NCI-H526 treated with DMSO at 0.1 percent for 48 hours (cell line): ENCODE measurements at places on chromosomes 16 and 17.

DNA sequence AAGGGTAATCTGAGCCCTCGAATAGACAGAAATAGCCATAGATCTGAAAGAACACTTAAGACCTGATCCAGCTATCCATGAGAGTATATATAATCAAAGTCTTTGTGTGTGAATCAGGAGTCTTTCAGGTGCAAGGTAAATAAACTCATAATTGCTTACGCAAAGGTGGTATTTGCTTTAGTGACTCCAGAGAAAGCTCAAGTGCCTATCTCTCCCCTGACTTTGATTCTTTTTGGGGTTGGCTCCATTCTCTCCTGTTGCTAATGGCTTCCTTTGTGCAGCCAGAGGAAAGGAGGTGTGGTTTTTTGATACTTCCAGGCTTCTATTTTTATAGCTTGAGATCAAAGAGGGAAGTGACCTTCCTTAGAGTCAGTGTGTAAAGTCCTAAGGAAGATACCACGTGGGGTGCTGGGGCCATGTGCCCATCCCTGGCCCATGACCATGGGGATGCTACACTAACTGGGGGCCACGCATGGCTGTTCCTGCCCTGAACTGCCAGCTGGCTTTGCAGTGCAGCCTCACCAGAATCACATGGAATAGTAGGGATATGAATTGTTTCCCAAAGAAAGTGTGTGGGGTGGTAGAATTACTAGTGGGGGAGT is 45.8 kb downstream of the TENT4B start:
- DNase-seq, result no peak

DNA sequence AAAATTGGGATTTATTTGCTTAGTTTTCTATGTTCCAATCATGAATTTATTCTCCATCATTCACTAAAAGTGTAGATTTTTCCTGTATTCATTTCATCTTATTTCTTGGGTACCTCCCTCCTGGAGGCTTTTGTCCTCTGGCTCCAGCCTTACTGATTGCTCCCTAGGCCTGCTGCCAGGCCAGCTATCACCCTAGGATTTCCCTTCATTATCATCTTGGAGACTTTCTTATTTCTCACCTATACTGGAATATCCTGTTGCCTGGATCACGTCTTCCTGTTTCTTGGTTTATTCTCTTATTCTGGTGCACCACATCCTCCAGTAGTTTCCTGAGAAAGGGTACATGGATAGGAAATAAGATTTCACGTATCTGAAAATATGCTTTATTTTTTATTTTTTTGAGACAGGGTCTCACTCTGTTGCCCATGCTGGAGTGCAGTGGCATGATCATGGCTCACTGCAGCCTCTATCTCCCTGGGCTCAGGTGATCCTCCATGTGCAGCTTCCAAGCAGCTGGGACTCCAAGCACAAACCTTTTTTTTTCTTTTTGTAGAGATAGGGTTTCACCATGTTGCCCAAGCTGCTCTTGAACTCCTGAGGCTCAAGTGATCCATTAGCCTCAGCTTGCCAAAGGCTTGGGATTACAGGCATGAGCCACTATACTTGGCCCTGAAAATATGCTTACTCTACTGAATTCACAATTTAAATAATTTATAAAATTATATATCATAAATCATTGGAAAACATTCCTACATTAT is 13.3 kb upstream of the KPNB1 start:
- DNase-seq, result no peak

GRCh38 chr16:30677931-30678585 is 19.8 kb downstream of the FBRS start:
- DNase-seq, result peak; percentile 29

- DNase-seq, result no peak
Measured at GRCh38 chr17:40538019-40538935, 27.0 kb downstream of the CCR7 start.

- DNase-seq, result no peak
Measured at GRCh38 chr16:73048292-73049080, 558 bp upstream of the ZFHX3 start.
